ENCODE measurements at places on chromosomes 13 and 19. TPM values are rescaled to one million over a fixed set of nuclear protein-coding genes. Genes with fewer than 3 reads are reported as not detected.

POLR1G gene
- polyA plus RNA-seq: 5.4 TPM

PABPC3 gene
- polyA plus RNA-seq: 0.08 TPM

DNA sequence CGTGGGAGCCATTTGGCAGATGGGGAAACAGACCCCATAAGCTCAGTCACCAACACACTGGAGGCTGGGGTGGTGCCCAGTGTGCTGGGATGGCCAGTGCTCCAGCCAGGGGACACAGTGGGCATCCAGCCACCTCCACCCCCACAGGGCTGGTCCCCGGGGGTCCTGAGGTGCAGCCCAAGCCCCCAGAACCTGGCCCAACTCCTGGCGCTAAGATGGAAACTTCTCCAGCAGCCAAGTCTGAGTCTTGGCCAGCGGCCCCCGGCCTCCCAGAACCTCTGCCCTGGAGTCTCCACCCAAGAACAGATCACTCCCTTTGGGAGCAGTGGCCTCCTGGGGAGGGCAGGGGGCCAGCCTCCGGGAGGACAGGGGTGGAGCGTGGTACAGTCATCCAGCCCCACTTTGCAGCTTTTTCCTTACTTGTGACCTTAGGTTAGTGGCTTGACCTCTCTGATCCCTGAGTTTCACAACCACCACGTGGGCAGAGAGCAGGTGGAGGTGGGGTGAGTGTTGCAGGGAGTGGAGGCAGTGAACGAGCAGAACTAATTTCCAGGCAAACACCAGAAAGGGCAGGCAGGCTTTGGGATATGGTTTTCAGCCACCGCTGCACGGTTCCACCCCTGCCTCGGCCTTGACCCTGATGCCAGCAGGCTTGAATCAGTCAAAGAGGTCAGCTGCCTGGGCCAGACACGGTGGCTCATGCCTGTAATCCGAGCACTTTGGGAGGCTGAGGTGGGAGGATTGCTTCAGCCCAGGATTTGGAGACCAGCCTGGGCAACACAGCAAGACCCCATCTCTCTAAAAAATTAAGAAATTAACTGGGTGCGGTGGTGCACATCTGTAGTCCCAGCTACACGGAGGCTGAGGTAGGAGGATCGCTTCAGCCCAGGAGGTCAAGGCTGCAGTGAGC is 4.3 kb upstream of the NRTN start:
- no peak for DNase-seq
- H3K4me1 ChIP-seq: peaks cover 8% of the 10 kb centered on the region
- no peak overlapping the region for H3K4me3 ChIP-seq

ZNF699 gene
- 6.1 TPM for polyA plus RNA-seq

- no peak overlapping the region for H3K27ac ChIP-seq
- no peak overlapping the region for H3K4me3 ChIP-seq
- no peak for DNase-seq
- no peaks in the 10 kb centered on the region for H3K27me3 ChIP-seq
These were observed 2.7 kb upstream of the CEBPG start for GRCh38 chr19:33370783-33371182.

DNA sequence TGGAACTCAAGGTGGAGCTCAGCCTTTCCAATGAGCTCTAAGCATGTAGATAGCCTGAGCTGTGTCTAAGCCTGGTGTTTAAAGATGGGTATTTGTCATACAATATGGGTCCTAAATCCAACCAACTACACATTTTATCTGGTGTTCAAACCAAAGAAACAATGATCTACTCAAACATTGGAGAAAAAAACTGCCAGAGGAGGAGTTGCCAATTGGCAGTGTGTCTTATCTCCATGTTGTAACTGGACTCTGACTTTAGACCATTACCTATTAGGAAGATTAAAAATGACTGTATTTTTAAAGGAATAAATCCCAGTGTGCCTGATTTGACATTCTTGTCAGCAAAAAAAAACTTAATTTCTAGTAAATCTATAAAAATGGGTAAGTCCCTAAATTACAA is 96.3 kb downstream of the COG6 start:
- no peak overlapping the region for H3K27ac ChIP-seq
- H3K4me3 ChIP-seq: no peak overlapping the region
- H3K4me1 ChIP-seq: no peaks in the 10 kb centered on the region

ANGPTL4 gene
- polyA plus RNA-seq: 3.0 TPM

DNA sequence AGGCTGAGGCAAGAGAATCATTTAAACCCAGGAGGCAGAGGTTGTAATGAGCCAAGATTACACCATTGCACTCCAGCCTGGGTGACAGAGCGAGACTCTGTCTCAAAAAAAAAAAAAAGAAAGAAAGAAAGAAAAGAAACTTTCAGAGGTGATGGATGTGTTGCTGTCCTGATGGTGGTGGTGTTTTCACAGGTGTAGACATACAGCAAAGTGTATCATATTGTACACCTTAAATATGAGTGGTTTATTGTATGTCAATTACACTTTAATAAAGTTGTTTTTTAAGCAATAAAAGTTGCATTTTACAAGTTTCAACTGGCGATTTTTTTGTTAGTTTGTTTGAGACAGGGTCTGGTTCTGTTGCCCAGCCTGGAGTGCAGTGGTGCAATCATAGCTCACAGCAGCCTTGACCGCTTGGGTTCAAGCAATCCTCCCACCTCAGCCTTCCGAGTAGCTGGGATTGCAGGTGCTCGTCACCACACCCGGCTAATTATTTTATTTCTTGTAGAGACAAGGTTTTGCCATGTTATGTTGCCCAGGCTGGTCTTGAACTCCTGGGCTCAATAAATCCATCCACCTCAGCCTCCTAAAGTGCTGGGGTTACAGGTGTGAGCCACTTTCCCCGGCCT is 13.5 kb upstream of the INSR start:
- H3K4me1 ChIP-seq: no peaks in the 10 kb centered on the region
- DNase-seq: no peak
- H3K4me3 ChIP-seq: no peak overlapping the region
- H3K27me3 ChIP-seq: no peaks in the 10 kb centered on the region
- H3K27ac ChIP-seq: no peak overlapping the region

- no peak overlapping the region for H3K4me3 ChIP-seq
- H3K27ac ChIP-seq: no peak overlapping the region
- no peaks in the 10 kb centered on the region for H3K36me3 ChIP-seq
- no peaks in the 10 kb centered on the region for H3K4me1 ChIP-seq
- DNase-seq: no peak
These were observed 870.2 kb downstream of the EFNB2 start for GRCh38 chr13:105665284-105665683.

PALM gene
- polyA plus RNA-seq: 2.9 TPM

DNA sequence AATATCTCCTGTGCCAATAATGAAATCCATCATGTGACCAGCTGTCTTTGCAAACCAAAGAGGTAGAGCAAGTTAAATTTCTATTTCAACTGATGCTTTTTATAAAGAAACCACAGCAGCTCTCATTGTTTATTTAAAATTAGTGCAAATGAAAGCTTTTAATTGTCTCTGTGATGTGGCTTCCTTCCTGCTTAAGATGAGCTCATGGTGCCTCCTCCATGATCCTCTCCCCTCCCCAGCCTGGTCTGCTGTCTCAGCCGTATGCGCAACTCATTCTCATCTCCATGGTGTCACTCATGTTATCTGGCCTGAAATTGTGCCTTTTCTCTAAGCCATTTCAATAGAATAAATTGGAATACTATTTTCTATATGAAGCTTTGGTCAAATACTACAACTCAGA is 270.6 kb downstream of the FGF14 start:
- no peak overlapping the region for H3K4me3 ChIP-seq
- H3K4me1 ChIP-seq: no peaks in the 10 kb centered on the region
- no peaks in the 10 kb centered on the region for H3K27me3 ChIP-seq
- no peak for DNase-seq
- no peaks in the 10 kb centered on the region for H3K36me3 ChIP-seq
- H3K27ac ChIP-seq: no peak overlapping the region

DNA sequence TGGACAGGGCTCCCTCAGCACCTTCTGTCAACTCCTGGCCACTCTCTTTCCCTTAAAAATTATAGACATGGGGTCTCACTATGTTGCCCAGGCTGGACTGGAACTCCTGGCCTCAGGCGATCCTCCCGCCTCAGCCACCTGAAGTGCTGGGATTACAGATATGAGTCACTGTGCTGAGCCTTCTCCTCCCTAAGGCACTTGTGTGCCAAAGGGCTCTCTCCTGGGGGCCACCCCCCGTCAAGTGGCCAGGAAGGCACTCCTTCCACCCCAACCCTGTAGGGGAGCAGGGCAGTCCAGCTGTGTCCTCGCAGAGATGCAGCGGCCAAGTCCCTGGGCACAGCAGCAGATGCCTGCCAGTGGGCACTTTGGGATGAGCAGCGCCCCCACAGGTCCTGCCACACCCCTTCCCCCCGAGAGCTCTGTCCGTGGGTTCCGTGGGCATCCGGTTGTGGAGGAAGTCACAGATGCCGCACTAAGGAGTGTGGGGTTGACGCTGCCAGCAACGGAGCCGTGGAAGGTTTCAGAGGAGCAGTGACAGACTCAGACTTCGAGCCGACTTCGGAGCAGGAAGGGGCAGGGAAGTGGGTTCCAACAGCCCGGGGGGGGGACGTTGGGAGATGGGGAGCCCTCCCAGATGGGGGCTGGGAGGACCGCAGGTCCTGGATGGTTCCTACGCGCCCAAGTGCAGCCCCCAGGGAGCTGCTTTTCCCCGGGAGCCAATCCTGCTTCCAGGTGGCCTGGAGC is 3.3 kb upstream of the UQCR11 start:
- no peak overlapping the region for H3K27ac ChIP-seq
- no peak for DNase-seq
- peaks cover 14% of the 10 kb centered on the region for H3K4me1 ChIP-seq
- H3K4me3 ChIP-seq: no peak overlapping the region
- no peaks in the 10 kb centered on the region for H3K27me3 ChIP-seq

ZFP28 gene
- polyA plus RNA-seq: 9.2 TPM

- no peaks in the 10 kb centered on the region for H3K27me3 ChIP-seq
- H3K4me1 ChIP-seq: no peaks in the 10 kb centered on the region
- H3K36me3 ChIP-seq: no peaks in the 10 kb centered on the region
- no peak overlapping the region for H3K4me3 ChIP-seq
These were observed 1.1 kb downstream of the NLRP11 start for GRCh38 chr19:55830656-55831055.

SIGLEC12 gene
- polyA plus RNA-seq: 0.73 TPM

- H3K4me1 ChIP-seq: no peaks in the 10 kb centered on the region
- H3K27me3 ChIP-seq: no peaks in the 10 kb centered on the region
- H3K36me3 ChIP-seq: no peaks in the 10 kb centered on the region
- no peak overlapping the region for H3K4me3 ChIP-seq
These were observed 66.8 kb upstream of the MED4 start for GRCh38 chr13:48161530-48162179.

CEACAM7 gene
- polyA plus RNA-seq: not detected

GRCh38 chr19:39410017-39410830 is 2.2 kb upstream of the PLEKHG2 start:
- peaks cover 16% of the 10 kb centered on the region for H3K4me1 ChIP-seq
- H3K27ac ChIP-seq: peak overlapping the region; percentile 87
- peak; percentile 84 for DNase-seq
- H3K27me3 ChIP-seq: no peaks in the 10 kb centered on the region
- H3K36me3 ChIP-seq: no peaks in the 10 kb centered on the region
- peak overlapping the region; percentile 97 for H3K4me3 ChIP-seq
